ENCODE measurements at places on chromosomes 12 and 14.

- no peak for DNase-seq
These were observed 27.8 kb downstream of the GPRC5D start for GRCh38 chr12:12924169-12924568.

DNA sequence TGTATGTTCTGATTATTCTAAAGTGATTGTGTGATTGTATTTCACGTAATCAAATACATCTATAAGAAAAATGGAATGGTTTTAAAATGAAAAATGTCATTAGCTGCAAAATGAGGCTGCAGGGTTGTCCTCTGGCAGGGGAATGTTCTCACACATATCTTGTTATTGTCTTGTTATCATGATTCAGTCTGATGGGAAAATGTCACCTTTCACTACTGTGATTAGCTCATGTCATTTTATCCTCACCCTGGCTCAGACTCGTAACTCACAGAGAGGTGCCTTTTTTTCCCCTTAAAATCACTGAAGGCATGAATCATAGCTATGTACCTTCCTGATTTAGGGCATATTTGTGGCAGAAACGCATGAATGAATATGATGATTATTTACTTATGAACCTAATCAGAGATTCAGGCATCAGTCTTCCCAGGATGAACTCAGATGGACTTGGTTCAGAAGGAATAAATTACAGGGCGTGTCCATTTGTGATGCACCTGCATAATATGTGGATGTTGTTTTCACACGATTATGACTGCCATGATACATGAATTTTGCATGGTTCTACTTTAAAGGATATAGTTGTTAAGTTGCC lies 1339.2 kb downstream of the AACS start:
- DNase-seq, result no peak

GRCh38 chr12:43392116-43392515 lies 159.9 kb downstream of the ADAMTS20 start:
- no peak for DNase-seq

GRCh38 chr12:25102402-25102801 lies 92.6 kb downstream of the DNAI7 start:
- no peak for DNase-seq

DNA sequence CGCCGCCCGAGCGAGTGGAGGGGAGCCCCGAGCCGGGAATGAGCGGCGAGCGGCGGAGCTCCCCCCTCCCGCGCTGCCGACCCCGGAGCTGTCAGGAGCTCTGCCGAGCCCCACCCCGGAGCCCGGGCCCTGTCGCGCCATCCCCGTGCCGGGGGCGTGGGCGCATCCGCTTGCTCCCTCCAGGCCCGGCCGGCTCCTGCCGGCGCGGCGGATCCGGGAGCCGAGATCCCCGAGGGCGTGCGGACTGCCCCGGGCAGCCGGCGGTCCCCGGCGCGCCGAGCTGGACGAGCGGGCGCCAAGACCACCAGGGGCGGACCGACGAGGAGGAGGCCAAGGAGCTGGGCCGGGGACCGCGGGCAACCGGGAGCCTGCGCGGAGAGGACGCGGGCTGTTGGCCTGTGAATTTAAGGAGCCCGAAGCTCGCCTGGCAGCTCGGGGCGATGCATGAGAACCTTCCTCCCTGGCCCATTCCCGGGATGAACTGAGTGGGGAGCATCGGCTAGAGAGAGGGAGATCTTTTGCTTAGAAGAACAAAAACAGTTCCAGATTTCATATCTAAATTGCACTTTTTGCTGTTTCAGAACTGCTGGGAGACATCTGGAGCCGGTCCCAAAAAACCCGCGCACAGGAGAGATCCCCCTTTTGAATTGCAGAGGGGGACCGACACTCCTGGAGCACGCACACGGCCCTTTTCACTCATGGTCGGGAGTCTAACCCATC lies 2.0 kb downstream of the PTHLH start:
- DNase-seq, result no peak

GRCh38 chr12:4579305-4580102 lies 17.5 kb downstream of the DYRK4 start:
- no peak for DNase-seq

- DNase-seq, result no peak
These were observed 170.9 kb upstream of the PTPRQ start for GRCh38 chr12:80273144-80273543.

DNA sequence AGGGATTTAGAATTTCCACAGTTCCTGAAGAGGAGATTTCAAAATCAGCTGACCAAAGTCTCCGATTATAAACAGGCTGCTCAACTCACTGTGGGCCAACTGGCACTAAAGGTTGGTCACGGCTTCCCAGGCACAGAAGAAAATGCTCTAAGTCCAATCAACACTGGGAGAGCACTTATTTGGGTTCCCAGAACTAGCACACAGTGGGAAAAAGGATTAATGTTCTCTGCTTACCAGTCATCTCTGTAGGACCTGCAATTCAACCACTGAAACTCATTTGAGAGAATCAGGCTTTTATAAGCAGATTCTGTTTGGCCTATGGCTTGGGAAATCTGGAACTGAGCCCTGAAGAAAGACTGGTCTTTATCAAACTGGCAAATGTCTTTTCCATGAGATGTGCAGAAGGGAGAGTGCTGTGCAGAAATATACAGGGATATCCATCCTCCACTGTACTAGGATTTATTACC lies 49.4 kb downstream of the ABCC9 start:
- DNase-seq, result no peak

DNA sequence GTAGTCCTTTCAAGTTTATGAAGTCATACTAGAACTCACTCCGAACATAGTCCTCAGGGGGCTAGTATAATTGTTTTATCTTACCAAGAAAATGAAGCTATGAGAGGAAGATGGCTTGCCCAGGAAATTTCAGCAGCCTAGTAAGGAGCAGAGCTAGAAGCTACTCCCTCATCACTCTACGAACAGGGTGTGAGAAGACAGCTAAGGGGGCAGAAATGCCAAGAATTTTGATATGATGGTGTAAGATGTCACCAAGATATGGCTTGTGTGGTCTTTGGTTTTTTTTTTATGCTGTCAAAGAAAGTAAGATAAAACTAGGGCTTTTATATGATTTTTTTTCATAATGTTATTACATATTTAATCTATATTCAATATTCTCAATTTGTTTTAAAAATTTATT lies 47.6 kb downstream of the PRICKLE1 start:
- DNase-seq, result no peak

DNA sequence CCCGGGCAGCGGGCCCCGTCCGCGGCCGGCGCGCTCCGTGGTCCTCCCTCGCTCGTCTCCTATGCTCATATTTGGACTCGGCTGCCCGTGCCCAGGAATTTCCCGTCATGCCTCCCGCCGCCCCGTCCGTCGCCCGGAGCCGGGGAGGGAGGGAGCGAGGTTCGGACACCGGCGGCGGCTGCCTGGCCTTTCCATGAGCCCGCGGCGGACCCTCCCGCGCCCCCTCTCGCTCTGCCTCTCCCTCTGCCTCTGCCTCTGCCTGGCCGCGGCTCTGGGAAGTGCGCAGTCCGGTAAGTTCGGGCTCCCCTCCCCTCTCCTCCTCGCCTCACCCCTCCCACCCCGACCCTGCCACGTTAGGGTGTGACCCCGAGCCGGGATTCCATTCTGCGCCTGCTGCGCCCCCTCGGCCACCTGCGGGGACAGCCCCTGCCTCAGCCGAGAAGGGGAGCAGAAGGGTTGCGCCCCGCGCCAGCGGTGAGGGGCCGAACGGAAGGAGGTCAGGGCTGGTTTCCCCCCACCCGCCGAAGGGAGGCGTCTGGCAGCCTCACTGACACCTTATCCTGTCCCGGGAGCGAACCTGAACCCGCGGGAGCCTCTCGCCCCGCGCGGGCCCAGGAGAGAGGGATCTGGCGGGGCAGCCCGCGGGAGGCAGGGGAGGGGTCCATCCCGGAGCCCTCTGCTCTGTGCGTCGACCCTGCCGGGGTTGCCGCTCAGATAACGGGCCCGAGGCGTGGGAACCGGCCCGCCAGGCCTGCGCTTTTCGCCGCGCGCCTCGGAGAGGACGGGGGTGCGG lies at the start of gene MSRB3:
Gene MSRB3 (plus strand): TSS at position 108 of the 793 bp plus-strand sequence. CDS start 29,897 bp downstream, outside the sequence.
- DNase-seq, result peak; percentile 1

DNA sequence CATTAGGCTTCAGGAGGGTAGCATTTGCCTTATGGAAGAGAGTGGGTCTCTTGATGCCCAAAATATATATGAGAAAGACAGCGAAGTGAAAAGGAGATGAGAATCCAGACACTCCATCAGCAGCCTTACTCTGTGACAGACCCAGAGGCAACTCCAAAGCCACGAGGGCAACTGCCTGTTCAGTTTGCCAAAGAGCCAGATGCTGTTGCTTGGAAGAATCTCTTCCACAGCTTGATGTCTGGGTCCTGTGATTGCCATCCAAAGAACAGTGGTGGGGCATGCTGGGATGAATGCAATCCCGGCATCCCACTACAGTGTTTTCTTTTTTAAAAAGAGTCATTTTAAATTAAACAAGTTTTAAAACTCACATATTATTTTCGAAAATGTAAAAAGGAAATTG lies 10.9 kb upstream of the OTX2 start:
- DNase-seq, result no peak

DNA sequence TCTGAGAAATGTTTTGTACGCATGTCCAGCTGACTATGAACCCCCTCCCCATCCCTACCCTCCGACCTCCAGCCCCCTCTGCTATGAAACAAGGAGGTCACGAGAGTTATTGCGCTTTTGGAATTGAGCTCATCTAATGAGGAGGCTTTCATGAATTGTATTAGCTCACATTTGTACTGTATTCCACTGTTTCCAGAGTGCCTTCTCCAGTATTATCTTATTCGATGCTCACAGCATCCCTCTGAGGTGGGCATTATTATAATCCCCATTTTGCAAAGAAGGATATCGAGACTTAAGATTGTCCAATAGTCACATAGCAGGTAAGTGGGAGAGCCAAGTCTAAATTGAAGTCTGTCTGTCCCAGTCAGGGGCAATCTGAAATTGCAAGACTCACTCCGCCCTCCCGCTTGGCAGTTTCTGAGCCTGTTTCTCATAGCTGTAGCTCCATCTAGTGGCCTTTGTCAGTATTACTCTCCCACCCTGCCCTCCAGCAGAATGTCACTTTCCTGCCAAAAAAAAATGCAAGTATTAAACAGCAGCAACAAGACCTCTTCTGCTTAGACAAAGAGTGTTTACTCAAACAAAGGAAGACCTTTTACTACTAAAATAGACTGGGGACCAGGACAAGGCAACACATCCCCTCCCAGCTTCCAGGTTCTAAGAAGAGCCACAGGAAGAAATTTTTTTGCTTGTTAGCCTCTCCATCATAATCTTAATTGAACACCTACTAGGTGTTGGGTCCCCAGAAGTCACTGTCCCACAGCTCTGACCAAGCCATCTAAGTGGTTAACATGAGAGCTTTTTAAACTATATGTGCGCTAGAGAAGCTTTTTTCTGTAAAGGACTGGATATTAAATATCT lies 48.6 kb upstream of the TMEM233 start:
- DNase-seq, result no peak

DNA sequence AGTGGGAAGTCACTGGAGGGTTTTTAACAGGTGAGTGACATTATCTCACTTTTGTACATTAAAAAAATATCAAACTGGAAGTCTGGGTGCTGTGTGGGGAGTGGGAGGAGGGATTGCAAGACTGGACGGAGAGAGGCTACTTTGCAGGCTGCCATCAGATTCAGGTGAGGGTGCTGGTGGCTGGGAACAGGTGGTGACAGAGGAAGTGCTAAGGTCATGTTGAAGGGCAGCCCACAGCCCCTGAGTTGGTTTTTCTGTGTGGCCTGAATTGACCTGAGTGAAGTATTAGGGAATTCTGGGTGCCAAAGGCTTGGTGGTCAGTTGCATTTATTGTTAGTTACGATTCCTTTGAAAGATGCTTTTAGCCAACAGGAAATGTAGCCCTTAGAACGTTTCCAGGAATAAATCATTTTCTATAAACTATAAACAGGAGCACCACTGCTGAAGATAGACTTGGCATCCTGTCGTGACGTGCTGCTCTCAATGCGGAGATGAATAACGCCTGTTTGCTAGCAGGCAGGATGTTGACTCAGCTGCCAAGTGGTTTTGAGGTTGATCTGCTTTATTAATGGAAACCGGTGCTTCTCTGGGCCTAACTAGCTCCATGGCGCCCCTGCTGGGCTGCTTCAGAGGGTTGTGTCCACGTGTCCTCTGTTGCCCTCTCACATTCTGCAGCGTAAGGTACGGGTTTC lies 707.5 kb upstream of the TMEM132C start:
- peak; percentile 1 for DNase-seq

- no peak for DNase-seq
These were observed 1.9 kb upstream of the PTMS start for GRCh38 chr12:6764011-6764828.

DNA sequence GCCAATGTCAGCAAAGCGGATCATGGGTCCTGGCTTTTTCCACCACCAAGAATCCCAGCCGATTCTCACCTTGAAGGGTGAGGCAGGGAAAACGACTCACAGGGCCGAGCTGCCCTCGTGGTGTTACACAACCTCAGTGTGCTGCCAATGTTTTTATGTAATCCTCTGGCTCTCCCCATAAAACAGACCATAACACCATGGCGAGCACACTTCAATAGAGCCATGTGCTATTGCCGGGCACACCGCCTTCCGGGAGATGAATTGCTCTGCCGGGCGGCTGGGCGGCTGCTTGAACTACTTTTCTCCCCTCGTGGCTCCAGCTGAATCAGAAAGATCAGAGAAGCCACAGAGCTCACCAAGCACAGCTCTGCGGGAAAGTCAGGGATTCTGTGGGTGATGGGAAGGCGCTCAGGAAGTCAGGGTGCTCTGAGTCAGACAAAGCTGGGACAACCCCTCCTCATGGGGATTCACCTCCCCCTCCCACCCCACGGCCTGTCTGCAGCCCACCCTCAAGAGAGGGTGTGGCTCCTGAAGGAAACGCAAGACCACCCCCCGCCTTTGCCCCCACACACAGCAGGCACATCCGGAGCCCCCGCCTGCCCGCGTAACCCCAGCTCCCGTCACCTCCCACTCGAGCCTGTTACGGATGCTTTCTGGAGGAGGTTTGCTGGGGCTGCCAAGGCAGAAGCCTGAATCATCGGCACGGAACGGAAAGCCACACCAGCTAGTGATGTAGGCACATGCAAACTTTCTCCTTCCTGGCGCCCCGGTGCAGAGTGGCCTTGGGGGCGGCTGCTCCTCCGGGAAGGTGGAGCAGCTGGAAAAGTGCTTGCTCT lies 1.8 kb downstream of the GALNT9 start:
- no peak for DNase-seq

- DNase-seq, result no peak
These were observed 33.4 kb downstream of the DDX51 start for GRCh38 chr12:132110677-132111076.

DNA sequence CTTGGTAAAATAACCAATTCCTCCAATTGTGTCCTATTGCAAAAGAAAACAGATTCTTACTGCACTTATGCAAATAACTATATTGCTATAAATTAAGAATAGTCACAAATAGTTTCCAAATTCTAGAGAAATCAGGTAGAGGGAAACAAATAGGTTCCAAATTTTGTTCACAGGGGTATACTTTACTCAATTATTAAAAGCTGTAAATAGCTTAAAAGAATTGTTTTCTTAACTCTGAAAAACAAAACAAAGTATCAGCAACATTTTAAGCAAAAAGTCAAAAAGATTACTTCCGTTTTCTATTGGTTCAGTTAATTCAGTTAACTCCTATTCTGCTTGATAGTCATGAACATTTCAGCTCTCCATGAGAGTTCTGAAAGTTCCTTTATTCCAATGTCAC lies 85.6 kb upstream of the PPP4R3A start:
- DNase-seq, result no peak

GRCh38 chr14:99256483-99256874 lies 15.5 kb downstream of the BCL11B start:
- no peak for DNase-seq
